ENCODE measurements at places on chromosomes 2 and 18.
A peak's percentile ranks its signal among the peaks of the same experiment; 100 is the strongest.

DNA sequence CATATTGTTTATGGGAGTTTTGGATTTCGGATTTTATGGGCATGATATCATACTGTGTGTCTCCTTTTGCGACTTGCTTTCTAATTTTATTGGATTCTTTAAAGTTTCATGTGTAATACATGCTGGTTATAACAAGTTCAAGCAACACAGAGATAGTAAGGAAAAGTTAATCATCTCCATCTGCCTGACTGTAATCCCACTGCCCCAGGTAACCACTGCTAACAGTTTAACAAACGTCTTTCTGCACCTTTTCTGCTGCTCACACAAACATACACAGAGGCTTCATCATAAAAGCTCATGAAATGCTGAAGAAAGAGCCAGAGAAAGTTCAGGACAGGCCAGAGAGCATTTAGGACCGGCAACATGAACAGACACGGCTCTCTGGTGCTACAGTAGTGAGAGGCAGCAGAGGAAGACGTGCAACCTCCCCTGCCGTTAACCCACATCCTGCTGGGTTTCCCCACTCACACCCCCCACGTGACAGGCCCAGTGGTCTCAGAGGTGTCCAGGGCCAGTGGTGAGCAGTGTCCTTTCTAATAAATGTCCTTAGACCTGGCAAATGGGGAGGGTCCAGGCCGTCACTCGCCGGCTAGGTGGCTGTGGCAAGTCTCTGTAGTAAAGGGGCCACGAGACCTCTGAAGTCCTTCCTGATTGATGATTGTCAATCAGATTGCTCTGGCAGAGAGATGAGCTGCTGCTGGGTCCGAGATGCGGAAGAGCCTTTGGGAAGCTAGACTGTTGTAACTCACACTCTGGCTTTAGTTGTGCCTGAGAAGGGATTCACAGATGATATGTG lies 43.0 kb upstream of the SLC1A4 start:
- no peak for DNase-seq

DNA sequence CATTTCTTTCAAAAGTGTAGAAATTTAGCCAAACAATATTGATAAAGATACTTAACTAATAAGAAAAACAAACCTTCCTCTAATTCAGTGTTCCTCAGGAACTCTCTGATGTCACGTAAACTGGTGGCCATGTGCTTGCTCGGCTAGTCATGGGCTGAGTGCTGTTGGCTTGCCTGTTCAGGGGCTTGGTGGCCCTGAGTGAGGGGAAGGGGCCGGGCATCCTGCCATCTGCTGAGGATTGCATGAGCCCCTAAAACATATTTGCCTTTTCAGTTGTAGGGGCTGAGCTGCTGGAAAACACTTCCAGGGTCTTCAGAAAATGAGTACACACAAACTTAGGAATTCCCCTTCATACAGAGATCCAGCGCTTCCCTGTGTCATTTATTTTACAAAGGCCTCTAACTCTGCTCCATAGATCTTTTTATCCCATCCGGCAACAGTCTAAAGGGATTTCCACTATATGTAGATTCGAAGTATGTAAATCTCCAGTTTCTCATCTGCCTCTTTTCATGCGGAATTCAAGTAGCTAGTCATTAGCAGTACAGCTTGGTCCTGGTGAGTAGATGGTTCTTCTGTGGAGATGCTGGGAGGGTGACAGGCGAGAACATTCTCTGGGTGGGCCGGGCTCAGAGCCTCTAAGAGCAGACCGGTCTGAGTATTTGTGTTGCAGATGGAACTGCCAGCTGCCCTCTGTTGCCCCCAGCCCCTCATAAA lies 20.1 kb upstream of the NFATC1 start:
- DNase-seq = no peak

DNA sequence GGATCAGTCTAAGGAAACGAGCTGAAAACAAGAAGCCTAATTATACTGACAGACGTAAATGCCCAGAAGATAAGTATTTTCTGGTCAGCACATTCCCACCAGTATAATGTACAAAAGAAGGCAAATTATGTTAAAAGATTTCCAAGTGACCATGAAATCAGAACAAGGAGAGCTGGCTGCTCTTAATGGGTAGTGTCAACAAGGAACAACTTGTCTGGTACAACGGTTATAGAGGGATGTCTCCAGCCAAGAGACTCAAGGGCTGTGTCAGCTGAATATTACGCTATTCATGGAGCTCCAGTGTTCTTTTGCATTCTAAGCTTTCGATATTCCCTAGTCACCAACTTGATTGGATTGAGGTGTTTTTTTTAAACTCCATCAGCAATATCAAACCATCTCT lies 8.6 kb upstream of the L3MBTL4 start:
- no peak for DNase-seq

- DNase-seq = no peak
These were observed 390.9 kb upstream of the TRIB2 start for GRCh38 chr2:12325806-12326205.

GRCh38 chr18:46426021-46426678 lies 230.9 kb downstream of the LOXHD1 start:
- no peak for DNase-seq

DNA sequence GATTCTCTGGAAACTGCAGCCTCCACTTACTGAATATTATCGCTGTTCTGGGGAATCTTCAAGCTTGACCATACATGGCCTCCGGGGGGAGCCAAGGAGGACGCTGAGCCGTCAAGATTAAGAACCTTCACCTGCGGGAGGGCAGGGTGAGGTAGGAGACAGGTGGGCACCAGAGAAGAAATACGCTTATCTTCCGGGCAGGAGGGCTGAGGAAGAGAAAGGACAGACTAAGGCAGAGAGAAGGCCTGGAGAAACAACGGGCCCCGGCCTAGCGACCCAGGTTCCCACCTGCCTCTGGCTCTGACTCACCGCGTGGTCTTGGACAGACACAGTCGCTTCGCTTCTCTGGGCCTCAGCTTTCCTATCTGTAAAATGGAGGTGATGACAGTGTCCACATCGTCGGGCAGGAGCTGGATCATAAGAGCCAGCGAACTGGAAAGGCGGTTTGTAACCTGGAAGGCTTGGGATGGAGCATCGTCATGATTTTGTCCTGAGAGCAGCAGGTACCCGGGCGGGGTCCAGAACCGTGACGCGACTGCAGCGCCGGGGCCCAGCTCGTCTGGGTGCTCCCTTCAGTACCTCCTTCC lies 659 bp downstream of the ZNF142 start:
- peak; percentile 30 for DNase-seq

- no peak for DNase-seq
These were observed 104.8 kb downstream of the CABYR start for GRCh38 chr18:24243677-24244076.

DNA sequence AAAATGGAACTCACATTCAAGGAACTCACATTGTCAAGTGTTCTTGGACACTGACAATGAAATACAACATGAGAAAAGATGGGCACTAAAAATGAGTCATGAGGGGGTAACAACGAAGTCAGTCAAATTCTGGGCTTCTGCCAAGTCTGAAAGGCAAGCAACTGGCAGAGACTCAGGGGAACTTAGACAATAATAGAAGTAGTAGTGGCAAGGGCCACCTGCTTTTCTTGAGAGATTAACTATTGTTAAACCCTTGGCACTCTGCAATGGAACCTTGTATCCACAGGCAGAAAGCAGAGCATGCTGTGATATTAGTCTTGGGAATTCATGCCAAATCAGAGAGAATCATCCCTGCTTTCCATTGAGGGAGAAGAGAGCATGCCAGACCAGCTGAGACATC lies 382.6 kb upstream of the CDH2 start:
- DNase-seq = no peak

DNA sequence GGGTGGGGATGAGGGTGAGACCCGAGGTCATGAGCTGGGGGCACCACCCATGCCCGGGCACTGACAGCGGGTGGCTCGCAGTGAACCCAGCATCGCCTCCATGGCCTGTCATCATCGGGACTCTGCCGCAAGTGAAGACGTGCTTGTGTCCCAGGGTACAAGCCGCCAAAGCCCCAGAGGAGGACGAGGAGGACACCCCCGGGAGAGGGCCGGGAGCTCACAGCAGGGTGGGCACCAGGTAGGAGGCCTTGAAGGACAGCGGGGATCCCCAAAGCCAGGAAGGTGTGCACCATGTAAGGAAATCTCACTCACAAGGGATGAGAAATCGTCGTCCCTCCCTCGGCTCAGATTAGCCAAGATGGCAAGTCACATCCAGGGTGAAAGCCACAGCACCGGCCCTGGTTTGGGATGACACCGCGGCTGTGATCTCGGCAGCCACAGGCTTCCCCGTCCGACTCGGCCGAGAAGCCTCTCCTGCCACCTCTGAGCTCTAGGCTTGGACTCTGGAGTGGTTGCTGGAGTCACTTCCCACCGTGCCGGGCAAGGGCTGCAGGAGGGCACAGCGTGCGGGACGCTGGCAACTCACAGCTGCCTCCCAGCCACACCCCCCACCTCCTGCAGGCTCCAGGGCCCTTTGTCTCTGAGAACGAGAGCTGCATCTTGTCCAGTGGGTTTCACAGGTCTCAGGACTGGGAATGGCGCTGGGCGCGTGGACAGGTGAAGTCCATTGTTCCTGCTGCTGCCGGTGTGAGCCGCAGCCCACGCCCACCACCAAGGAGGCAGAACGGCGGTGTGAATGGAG lies 81.6 kb upstream of the CTDP1 start:
- no peak for DNase-seq

DNA sequence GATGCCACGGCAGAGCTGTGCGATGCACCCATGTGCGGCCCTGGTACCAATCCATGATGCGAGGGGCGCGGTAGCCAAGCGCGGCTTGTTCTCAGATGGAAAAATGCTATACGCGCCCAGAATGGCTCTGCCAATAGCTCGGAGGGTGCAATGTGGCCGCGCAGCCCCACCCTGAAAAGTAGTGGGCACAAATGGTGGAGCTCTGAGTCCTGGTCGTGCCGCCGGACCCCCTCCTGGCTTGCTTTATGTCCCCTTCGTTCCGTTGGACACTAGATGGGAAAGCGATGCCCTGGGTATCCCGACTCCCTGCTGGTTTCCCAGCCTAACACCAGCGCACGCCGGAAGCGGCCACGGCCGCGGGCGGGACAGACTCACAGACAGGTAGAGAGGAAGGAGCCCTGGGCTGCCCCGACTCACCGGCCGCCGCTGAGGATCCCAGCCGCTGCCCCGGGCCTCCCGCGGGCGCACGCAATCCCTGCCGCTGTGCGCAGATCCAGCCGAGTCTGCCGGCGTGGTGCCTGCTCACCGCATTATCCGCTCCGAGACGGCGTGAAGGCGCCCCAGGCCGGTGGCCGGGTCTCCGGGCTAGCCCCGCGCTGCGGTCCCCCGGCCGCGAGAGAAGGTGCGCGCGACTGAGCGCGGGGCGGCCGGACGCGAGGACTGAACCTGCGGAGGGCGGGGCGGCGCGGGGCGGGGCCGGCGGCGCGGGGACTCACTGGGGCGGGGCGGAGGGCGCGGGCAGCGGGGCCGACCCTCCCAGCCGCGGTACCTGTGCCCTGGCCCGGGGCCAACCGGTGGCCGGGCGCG lies at the start of gene CDC42EP3:
Gene CDC42EP3 (minus strand): TSS at position 634 of the 807 bp plus-strand sequence. CDS start 25,055 bp downstream, outside the sequence.
- no peak for DNase-seq

GRCh38 chr18:48735681-48736255 lies 196.9 kb downstream of the CTIF start:
- no peak for DNase-seq

- DNase-seq = no peak
These were observed 41.4 kb upstream of the DTNB start for GRCh38 chr2:25714740-25715139.

- DNase-seq = no peak
These were observed 914 bp upstream of the IWS1 start for GRCh38 chr2:127527001-127527804.

- DNase-seq = no peak
These were observed 207.2 kb downstream of the RND3 start for GRCh38 chr2:150280231-150280630.

- DNase-seq = no peak
These were observed 108.9 kb downstream of the THSD7B start for GRCh38 chr2:136874258-136874657.

- DNase-seq = peak; percentile 17
These were observed 1.1 kb upstream of the SPAST start for GRCh38 chr2:32061973-32062861.

- DNase-seq = no peak
These were observed 51.8 kb downstream of the SERTAD2 start for GRCh38 chr2:64601785-64602391.

DNA sequence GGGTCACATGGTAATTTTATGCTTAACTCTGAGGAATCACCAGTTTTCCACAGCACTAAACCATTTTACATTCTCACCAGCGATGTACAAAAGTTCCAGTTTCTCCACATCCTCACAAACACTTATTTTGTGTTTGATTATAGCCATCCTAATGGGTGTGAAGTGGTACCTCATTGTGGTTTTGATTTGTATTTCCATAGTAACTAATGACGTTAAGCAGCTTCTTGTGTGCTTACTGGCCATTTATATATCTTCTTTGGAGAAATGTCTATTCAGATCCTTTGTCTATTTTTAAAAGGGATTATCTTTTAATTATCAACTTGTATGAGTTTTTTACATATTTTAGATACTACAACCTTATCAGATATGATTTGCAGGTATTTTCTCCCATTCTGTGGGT lies 42.0 kb downstream of the CCDC150 start:
- no peak for DNase-seq

DNA sequence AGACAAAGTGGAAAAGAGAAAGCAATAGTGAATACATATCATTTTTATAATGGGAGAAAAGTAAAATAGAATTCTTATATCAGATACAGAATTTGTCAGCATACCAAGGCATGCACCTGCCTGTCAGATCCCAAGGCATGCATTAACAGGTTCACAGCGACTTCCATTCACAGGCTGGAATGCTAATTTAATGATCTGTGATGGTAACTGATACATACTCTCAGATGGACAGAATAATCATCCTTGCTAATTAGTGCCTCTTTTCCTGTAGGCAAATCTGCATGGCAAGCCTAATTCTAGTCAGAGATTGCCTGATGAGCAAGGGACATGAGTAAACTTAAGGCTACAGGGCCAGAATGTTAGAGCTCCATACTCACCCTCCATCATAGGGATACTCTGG lies 76.1 kb downstream of the PRKRA start:
- DNase-seq = no peak

DNA sequence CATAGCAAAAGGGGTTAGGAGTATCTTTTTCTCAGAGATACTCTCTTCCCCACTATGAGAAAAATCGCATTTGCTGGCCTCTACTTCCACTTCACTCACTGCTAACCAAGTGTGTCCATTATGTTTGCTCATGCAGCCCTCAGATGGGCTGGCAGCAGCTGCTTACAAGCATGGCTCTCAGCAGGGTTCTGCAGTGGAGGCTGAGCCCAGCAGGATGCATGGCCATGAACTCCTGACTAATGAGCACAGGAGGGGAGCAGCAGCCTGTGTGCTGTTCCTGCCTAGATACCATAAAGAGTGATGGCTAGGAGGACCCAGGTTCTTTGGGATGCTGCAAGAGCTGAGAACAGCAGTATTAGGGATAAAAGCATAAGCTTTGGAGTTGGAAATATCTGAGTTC lies 316.9 kb upstream of the THSD7B start:
- DNase-seq = no peak

- DNase-seq = no peak
These were observed 11.7 kb downstream of the PFN4 start for GRCh38 chr2:24111407-24111901.

GRCh38 chr2:32652555-32653209 lies 24.8 kb downstream of the TTC27 start:
- no peak for DNase-seq

DNA sequence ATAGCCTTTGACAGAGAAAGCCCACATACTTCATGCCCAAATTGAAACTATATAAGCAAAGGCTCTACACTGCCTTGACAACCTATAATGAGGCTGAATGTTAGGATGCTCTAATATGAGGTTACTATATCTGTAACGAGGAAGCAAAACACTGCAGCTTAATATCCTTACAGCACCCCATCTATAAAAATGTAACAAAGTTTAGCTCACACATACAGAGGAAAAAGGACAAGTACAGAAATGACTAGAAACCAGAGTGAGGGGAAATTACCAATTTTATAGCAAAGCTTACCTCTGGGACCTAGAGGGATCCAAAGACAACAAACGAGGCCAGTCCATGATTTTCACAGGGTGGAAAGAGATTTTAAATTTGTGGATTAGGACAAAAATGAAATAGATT lies 138.5 kb downstream of the COL4A4 start:
- no peak for DNase-seq
